Erythroblast (primary cell): ENCODE measurements at places on chromosomes 4 and X.
A peak's percentile ranks its signal among the peaks of the same experiment; 100 is the strongest.

- no peak for DNase-seq
These were observed 47.5 kb downstream of the SPATA18 start for GRCh38 chr4:52098618-52099017.

DNA sequence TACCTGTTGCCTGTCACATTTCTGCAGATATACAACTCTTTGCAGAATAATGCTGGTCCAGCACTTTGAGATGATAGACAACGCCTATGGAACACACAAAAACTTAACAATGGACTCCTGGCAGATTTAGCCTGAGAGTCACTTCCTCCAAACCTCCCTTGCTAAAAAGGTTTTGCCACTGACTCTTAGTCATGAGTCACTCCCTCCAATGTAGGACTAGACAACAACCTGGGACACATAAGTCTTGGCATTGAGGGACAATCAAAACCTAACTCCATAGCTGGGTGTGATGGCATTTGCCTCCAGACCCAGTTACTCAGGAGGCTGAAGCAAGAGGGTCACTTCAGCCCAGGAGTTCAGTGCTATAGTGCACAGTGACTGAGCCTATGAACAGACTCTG lies 22.0 kb upstream of the EIF4E start:
- no peak for DNase-seq

DNA sequence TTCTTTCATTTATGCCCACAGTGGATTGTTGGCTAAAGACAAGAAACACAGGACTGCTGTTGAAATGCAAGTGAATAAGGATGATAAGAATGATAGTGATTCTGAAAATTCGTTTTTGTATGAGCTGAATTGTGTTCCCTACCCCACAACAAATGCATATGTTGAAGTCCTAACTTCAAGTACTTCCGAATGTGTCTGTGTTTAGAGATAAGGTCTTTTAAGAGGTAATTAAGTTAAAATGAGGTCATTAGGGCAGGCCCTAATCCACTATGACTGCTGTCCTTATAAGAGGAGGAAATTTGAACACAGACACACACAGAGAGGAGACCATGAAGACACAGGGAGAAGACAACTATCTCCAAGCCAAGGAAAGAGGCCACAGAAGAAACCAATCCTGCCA lies 126.6 kb upstream of the ACSL4 start:
- peak; percentile 89 for DNase-seq

DNA sequence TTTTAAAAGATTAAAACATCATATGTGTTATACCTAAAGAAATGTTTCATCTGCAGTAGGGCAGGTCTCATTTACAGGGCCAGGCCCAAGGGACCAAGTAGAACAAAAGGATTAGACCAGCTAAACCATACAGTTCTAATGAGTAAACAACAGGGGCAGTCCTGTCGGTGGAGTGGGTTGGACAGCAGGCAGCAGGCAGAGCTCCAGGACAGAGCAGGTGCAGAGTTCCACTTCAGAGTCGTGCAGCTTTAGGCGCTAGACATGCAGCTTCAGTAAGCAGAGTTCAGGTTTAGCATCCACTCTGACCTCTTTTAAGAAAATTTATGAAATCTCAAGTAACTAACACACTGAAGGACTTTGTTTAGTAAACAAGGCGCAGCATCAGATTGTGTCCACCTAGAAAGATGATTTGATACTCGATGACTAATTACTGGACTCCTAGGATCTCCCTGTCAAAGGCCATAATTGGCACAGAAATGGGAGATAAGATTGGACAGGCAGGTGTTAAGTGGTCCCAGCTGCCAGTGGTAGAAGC lies 487.7 kb upstream of the INTU start:
- no peak for DNase-seq

GRCh38 chr4:212438-213188 lies 88.3 kb downstream of the ZNF718 start:
- DNase-seq, result no peak

GRCh38 chrX:144840616-144841015 lies 406.7 kb upstream of the SPANXN1 start:
- DNase-seq, result no peak

DNA sequence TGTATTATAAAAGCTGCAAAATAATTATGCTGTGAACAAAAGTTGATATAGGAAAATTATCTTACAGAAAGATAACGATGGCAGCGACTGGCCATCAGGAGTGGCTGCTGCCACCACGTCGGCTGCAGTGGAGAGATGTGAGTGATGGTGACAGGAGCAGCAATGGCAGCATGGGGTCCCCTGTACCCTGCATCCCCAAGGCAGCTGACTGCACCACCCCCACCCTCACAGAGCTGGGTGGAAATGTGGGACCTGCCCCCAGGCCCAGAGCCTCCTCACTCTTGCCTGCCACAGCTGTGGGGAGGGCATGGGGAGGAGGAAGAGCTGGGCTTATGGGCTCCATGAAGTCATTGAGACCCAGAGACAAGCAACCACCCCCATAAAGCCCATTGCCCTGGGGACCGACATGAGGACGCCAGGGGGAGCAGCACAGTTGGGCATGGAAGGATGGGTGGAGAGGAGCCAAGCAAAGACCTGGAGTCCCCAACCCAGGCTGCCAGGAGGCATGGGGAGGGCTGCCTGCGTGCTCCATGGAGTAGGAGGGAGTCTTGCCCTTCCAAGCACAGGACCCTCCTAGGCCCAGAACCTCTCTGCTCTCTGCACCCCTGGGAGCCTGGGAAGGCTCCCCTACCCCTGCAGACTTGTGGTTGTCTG lies 1090.5 kb downstream of the PCDH18 start:
- DNase-seq, result no peak

- no peak for DNase-seq
These were observed 223.4 kb downstream of the BCOR start for GRCh38 chrX:39874202-39874816.

GRCh38 chrX:97027384-97027922 lies 143.7 kb downstream of the RPA4 start:
- no peak for DNase-seq
